ENCODE measurements at places on chromosomes 6 and 20. TPM values are rescaled to one million over a fixed set of nuclear protein-coding genes. Genes with fewer than 3 reads are reported as not detected.

DNA sequence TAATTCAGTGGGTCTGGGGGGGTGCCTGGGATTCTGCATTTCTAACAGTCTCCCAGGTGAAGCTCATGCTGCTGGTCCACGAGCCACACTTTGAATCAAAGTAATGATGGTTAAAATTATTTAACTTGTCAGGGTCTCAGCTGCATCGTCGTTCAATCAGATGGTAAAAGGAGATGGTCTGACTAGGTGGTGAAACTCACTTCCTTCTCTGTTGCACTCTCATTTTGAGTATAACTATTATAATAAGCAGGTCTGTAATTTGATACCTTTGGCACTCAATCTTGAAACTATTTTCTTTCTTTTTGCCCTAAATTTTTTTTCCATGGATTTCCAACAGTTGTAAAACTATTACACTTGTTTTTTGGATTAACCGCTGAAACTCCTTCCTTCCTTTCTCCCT lies 292.5 kb downstream of the FARS2 start:
- no peak for DNase-seq

- no peak for DNase-seq
These were observed 485.2 kb downstream of the GRIK2 start for GRCh38 chr6:101878554-101879276.

DNA sequence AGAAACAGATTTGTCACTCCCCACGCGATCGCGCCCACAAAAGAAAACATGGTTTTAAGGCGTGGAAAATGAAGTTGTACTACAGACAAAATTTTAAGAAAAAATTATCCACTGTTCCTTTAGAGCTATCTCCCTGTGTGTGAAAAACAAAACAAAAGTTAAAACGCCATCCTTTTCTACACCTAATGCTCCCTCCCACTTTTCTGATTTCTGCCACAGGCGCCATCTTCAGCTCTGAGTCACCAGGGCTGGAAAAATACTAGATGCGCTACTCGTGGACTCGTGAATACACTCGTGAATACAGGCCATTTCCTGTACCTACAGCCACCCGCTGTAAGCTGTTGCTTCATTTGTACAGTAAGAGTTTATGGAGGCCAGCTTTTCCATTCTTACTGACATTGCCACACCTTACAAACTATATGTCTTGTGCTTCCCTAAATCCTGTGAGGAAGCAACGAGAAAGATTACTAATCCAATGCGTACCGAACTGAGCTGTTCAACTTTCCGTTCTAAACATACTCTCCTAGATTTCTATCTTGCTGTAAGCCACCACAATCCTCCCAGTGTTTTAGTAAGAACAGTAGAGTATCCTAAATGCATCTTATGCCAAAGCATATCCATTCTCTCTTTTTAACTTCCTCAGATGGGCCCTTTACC lies 773 bp upstream of the AHI1 start:
- DNase-seq: peak; percentile 56

DNA sequence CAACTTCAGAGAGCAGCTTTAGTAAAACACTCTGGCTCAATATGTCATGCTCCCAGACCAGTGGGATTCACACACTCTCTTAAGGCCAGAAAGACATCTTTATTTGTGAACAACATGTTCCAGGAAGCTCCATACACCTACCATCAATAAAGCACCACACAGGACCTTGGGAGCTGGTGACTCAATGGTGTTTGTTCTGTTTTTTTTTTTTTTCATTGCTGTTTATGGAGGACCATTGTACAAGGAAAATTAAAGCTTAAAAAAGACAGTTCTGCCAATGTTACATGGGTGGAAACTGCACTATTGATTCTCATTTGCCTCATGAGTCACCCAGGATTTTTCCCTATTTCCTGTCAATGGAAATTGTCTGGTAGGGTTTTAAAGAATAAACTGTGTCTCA lies 36.3 kb upstream of the TENT5A start:
- DNase-seq: no peak

GRCh38 chr20:58993332-58994248 lies 12.5 kb downstream of the NELFCD start:
- DNase-seq: no peak

GRCh38 chr20:5668529-5668868 lies 81.7 kb upstream of the SHLD1 start:
- no peak for DNase-seq

DNA sequence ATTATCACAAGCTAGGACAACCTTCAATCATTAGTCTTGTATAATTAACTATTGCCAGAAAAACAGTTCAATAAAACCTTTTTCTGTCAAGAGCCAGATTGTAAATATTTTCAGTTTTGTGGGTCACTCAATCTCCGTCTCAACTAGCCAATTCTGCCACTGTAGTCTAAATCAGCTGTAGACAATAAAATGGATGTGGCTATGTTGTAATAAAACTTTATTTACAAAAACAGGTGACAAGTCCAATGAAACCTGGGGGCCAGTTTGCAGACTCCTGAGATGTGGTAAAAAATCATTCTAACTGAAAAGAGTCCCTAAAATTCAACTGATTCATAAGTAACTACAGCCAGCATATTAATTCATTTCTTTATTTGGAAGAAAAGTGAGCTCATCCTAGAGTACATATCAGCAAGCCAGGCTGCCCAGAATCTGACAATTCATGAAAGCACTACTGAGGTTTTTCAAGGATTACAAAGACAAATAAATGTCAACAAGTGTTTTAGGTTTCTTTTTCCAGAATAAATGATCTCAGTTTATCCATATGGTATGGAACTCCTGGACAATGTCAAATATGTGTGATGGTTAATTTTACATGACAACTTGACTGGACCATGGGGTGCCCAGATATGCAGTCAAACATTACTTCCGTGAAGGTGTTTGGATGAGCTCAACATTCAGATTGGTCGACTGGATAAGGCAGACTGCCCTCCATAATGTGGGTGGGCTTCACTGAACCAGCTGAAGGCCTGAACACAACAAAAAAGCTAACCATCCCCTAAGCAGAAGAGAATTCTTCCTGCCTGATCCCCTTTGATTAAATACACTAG lies 15.3 kb downstream of the CEP85L start:
- DNase-seq: no peak

DNA sequence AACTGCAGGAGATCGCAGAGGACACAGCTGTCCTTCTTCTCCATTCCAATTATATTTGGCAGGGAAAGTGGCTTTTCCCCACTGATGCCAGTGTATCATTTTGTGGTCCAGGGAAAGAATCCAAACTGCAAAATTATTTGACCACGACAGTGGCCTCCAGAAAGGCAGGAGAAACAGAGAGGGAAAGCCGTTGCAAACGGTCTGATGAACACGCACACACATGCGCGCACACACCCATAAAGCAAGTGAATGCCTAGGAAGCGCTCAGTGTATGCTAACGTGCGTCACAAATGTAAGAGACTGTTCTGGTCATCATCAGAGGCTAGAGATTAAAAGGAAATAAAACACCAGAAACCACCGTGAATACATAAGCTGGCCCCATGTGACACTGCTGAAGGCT lies 54.0 kb downstream of the NPEPL1 start:
- no peak for DNase-seq

GRCh38 chr6:72760114-72760793 lies 138.4 kb downstream of the KCNQ5 start:
- no peak for DNase-seq

DNA sequence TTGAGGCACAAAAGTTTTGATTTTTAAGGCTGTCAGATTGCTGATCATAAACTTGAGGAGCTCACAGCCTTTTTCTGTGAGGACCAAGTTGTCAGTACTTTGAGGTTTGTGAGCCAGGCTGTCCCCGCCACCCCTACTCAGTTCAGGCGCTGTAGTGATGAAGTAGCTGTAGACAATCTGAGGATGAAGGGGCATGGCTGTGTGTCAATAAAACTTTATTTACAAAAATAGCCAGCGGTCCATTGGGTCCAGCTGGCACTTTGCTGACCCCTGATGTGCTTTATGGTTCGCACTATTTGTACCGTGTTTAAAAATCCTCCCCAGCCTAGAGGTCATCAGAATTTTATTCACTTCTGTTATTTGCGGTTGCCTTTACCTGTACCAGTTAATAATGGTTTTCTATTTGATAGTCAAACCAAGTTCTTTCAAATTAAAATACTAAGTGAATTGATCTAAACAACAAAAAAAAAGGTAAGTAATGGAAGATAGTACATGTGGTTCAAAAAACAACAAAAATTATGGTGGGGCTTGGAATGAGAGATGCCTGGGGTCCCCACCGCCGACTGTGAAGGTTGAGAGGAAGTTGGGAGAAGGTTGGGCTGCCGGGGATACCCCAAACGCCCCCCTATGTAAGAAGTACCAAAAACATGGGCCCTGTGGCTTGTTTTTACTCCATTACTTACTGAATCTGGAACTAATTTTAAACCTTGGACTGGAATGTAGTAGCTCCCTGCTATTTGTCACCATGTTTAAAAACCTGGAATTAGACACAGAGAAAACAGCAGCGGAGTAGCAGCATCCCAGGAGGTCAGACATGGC lies 123.6 kb downstream of the SYCP2 start:
- peak; percentile 41 for DNase-seq

DNA sequence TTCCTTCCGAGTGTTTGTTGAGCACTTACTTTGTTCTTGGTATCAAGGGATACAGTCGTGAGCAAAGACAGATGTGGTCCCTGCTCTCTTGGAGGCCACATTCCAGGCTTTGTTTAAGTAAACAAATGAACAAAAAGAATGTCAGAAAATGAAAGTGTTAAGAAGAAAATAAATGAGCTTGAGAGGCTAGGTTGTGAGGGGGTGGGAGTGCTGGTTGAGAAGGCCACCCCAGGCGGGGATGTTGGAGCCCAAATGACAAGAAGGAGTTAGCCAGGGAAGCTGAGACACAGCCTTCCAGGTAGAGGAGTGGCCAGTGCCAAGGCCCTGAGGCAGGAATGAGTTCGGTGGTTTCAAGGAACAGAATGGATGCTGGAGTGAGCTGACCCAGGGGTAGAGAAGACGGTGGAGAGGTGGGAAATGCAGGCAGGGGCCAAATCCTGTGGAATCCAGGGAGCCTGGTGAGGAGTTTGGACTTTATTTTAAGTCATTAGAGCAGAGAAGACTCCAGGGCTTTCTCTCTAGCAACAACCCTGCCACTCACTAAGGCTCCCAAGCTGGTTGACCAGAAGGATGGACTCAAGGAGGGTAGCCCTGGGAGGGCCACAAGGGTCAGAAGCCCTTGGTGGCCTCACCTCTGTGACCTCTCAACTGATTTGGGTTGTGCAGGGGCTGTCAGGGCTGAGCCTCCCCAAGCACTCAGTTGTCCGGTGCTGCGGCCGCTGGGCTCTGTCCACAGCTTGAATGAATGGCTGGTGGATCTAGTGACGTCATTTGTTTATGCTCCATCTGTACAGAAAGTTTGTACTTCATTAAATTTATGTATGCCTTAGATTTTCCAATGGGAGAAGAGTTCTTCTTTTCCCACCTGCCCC lies 66.0 kb upstream of the STX16 start:
- no peak for DNase-seq

- DNase-seq: no peak
These were observed 15.7 kb downstream of the NRSN2 start for GRCh38 chr20:362271-363254.

DNA sequence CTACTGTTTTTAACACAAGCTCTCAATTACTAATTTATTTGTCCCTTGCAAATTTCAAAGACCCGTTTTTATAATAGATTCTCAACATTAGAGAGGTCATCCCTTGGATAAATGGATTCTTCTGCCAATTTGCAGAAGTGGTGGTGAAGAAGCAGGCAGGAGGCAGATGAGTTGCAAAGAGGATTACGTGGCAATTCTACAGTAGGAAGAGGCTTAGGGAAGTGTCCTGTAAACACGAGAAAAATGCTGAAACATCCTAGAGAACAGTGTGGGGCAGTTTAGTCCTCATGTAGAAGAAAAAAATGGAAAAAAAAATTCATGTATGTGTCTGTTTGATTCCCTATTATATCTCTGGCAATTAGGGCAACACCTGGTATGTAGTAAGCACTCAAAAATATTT lies 87.6 kb downstream of the BMP2 start:
- no peak for DNase-seq

DNA sequence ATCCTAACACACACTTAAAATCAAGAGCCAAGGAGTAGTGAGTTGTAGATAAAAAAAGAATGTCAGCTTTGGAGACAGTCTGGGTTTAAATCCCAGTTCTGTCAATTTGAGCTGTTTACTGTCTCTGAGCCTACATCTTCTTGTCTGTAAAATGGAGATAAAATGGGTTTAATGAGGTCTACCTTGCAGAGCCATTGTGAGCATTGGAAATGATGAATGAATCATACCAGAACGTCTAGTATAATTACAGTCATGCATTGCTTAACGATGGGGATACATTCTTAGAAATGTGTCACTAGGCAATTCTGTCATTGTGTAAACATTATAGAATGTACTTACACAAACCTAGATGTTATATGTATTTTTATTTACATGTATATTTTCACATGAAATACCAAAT lies 17.6 kb upstream of the SGK2 start:
- no peak for DNase-seq

DNA sequence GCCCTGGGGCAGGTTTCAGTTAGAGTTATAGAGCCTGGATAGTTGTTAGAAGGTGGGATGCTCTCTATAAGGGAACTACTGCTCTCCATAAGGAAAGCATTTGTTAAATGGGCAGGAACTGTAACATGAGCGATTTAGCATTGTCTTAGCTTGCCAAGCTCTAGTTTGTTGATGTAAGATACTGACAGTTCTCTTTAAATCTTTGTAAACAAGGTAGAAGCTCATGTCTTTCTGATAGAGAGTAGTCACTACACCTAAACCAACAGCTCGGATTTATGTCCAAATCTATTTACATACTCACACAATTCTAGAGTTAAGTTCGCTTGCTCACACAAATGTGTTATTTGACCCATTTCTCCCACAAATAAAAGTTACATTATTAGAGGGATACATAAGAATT lies 87.3 kb downstream of the PLCB1 start:
- DNase-seq: no peak

DNA sequence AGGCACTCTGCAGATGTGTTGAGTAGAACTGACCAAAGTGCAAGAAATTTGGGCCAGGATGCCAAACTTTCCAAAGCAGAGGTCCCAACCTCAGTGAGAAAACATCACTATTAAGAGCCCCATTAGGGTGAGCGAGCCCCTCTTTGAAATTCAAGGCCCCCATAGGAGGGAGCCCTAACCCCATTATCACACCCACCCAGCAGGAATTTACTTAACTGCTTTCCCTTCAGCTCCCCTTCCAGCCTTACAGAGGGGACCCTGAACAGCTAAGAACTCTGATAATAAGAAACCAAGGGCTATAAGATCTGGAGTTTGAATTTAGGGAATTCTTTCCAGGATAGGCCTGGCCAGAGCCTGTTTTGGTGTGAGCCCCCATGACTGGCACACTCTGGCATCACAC lies 130.6 kb downstream of the NFATC2 start:
- DNase-seq: no peak

DNA sequence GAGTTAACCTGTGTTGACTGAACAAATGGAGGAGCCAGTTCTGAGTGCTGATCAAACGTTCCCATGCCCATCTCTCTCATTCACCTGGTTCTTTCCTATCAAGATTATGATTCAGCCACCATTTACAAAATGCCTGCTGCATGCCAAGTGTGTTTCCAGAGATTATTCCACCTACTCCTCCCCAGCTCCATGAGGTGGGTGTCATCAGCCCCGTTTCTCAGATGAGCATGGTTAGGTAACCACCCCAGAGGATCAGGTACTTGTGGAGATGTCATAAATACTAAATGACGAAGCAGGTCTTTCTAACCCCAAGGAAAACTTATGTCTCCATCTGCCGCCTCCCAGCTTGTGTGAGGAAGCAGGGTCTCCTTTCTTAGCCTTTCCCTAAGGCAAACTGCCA lies 2.1 kb downstream of the BANF2 start:
- no peak for DNase-seq

VSTM2L gene
- total RNA-seq: not detected

WFDC12 gene
- not detected for total RNA-seq

TBXT gene
- total RNA-seq: not detected

GNAS-AS1 gene
- 1.3 TPM for total RNA-seq

GPR63 gene
- 0.11 TPM for total RNA-seq

ITCH gene
- 73.2 TPM for total RNA-seq

ROS1 gene
- not detected for total RNA-seq

SFT2D1 gene
- 28.5 TPM for total RNA-seq

All from naive thymus-derived CD8-positive, alpha-beta T cell (primary cell).